NCI-H1694 treated with DMSO at 0.1 percent for 48 hours (cell line): ENCODE measurements at places on chromosomes 12 and 14.

DNA sequence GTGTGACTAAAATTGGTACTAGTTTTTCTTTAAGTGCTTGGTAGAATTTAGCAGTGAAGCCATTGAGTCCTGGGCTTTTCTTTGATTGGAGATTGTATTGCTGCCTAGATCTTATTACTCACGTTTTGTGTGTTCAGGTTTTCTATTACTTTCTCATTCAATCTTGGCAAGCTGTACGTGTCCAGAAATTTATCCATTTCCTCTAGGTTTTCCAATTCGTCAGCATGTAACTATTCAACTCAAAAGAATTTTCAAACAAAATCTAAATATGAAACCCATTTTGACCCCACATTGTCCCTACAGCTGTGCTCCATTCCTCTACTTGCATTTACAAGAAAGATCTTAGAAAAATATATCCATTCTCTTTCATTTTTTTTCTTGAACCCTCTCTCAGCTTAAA, 1613.4 kb upstream of the SEL1L start:
- DNase-seq = no peak

- no peak for DNase-seq
These were observed 30.6 kb upstream of the RPLP0 start for GRCh38 chr12:120231316-120232011.

- no peak for DNase-seq
These were observed 93.4 kb upstream of the HOXC13 start for GRCh38 chr12:53844994-53845844.

DNA sequence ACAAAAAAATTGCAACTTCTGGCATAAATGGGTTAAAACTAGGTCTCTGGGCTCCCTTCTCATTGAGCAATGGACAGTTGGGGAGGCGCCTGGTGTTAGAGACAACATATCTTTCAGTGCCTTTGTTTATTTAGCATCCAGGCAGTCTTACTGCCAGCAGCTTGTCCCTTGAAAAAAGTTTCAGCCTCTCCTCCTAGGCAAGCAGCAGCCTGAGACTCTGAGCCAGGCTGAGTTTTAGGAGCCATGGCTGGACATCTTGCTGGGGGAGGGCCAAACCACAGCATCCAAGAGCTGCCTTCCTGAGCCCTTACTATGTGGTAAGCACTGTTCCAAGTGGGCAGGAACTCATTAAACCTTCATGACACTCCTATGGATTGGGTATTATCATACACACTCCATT, 10.1 kb upstream of the JDP2 start:
- DNase-seq = no peak

DNA sequence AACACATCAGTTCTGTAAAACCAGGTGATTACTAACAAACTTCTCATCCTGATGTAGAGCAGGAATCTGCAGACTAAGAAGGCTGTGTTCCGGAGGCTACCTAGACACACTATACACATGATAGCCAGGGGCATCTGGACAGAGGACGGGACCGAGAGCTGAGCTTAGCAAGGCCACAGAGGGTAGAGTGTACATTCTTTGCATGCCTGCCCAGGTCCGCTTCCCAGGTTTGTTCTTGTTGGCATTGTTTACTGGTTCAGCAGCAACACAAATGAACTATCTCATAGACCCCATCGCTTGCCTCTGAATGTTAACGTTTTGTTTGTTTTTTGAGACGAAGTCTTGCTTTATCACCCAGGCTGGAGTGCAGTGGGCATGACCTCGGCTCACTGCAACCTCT, 17.7 kb upstream of the TEAD4 start:
- no peak for DNase-seq

GRCh38 chr14:95033682-95034632, 123.4 kb downstream of the DICER1 start:
- DNase-seq = no peak

- no peak for DNase-seq
These were observed 16.6 kb upstream of the GNPTAB start for GRCh38 chr12:101847325-101847724.

DNA sequence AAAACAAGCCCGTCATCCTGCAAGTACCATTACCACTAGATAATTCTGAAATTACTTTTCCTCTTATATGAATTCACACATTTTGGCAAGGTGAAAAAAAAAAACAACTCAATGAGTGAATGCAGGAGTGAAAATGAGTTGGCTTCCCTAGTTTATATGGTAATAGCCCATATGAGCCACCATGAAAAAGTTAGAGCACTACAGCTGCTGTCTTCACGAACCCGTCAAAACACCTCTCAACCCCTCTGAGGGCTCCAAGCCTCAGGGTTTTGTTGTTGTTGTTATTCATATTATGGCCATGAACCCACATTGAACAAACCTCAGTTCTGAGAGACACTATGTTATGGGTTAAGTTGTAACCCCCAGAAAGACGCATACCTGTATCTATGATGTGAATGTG, 289.9 kb upstream of the CAND1 start:
- no peak for DNase-seq

DNA sequence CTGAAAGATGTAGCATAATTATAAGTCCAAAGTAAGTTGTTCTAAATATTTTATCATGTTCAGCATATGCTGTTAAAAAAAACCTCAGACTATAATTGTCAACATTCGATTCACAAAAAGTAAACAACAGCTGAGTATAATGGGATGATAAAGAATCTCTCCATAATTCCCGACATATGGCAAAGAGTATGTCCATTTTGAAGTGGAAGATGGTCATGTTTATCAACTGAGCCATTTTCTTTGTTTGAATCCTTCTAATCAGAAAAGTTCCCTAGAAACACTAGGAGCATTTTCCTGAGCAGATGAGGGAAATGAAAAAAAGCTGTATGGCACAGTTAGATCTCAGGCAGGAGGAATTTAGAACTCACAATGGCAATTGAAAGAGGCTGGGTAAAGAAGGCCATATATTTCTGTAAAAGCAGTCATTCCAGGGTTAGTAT, 192.1 kb upstream of the AMIGO2 start:
- no peak for DNase-seq

DNA sequence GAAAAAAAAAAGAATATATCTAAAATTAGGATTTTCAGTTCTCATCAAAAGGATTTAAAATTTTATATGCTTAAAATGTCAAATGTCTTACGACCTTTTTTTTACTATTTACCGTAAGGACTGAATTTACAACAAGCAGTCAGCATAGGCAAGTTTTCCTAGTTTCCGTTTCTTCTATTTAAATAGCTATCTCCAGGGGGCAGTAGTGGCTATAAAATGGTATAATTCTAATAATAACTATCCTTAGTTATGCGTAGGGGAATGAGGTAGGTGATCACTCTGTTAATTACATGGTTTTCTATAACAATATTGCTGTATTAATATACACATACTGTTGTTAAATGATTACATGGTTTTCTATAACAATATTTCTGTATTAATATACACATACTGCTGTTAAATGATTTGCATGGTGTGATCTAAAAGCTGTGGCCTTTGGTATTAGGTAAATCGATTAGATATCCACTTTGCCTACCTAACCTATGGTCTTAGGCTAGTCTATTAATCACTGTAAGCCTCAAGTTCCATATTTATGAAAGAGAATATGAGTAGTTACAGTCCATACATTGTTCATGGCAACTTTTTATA, 217.7 kb upstream of the PDZRN4 start:
- peak; percentile 3 for DNase-seq

- no peak for DNase-seq
These were observed 316.8 kb downstream of the BCL11B start for GRCh38 chr14:98955036-98955740.

- no peak for DNase-seq
These were observed 27.1 kb downstream of the OSBPL8 start for GRCh38 chr12:76532520-76532919.

DNA sequence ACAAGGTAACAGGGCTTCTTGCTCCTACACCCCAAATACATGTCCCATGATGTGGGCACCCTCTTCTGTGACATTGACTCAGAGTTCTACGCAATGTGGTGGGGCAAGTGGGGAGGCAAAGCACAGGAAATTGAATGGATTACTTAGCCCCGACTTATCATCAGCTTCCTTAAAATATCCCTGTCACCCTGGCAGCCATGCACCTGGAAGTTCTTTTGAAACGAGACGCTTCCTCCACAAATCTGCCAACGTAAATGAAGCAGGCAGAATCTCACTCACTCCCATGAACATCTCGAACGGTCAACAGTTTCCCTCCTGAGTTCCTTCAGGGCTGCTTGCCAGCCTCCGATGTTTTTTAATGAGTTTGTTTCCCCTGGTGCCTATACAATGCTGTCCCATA, 33.5 kb downstream of the RNFT2 start:
- no peak for DNase-seq

DNA sequence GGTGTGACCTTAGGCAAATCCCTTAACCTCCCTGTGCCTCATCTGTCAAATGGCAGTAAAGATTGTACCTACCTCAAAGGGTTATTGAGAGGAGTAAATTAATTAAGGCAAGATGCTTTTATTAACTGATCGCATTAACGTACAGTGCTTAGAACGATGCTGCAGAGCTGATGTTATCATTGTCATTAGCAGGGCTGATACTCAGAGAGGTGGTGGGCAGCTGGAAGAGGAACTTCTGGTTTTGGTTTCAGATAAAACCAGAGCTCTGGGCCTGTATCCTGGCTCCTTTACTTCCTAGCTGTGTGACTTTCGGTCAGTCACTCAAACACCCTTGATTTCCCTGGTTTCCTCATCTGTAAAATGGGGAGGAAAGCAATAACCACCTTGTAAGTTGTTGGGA, 55.1 kb downstream of the CALM1 start:
- DNase-seq = no peak

- no peak for DNase-seq
These were observed 249.1 kb downstream of the AKAP6 start for GRCh38 chr14:32578181-32578580.

DNA sequence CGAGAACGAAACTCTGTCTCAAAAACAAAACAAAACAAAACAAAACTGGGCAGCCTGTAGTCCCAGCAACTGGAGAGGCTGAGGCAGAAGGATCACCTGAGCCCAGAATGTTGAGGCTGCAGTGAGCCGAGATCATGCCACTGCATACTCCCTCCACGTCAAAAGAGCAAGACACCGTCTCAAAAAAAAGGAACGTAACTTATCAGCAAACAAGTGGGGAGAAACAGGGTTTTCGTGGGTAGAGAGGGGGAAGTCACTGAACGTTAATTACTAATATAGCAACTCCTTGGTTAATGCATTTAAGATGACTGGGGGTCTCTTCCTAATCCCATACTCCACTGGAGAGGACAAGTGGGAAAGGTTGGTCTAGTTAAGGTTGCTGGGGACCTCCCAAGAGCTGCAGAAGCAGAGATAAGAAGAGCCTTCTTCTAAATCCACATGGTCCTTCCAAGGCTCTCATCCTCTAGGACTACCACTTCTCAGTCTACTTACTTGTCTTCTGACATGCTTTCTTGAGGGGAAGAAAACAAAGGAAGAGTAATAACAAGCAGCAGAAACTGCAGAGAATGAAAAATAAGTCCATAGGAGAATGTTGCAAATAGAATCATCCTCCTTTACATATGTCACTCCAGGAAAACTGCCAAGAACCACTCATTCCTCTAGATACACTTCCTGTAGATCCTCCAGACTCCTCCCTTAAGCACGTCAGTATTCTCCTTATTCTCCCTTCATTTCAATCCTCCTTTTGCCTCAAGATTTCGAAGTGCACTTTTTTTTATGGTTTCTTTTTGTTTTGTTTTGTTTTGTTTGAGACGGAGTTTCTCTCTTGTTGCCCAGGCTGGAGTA, 5.8 kb downstream of the NUMB start:
- peak; percentile 67 for DNase-seq

GRCh38 chr12:27183342-27183741, 60.7 kb upstream of the STK38L start:
- DNase-seq = no peak

DNA sequence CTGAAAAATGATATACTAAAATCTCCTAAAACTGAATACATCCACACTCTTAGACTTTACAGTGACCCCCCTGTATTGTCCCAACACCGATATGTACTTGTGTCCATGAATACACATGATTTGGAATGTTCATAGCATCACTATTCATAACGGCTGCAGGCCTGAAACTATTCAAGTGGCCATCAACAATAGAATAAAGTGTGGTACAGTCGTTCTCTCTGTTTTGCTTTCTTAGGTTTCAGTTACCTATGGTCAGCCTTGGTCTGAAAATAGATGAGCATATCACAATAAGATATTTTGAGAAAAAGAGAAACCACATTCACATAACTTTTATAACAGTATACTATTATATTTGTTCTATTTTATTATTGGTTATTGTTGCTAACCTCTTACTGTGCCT, 150.6 kb downstream of the ASCL4 start:
- DNase-seq = no peak
